Stimulated activated CD8-positive, alpha-beta memory T cell treated with anti-CD3 and anti-CD28 coated beads, Interleukin-4, amount 100 ng/mL, for 4 hours (primary cell): ENCODE measurements at places on chromosomes 1 and 21.

GRCh38 chr21:14215971-14216641, at the start of gene RBM11:
Gene RBM11 (plus strand): TSS chr21:14216157. CDS start chr21:14216187, 30 bp downstream.
- peak; percentile 52 for DNase-seq

DNA sequence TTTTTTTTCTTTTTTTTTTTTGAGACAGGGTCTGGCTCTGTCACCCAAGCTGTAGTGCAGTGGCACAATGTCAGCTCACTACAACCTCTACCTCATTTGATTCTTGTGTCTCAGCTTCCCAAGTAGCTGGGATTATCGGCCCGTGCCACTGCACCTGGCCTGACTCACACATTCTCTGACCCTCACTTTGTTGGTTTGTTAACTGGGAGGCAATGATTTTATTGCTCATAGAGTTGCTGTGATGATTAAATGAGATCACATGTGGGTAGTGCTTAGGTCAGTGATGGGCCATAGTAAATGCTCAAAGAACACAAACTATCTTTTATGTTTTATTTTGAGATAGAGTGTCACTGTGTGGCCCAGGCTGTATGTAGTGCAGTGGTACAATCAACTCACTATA, 47.3 kb upstream of the SSBP3 start:
- no peak for DNase-seq

- DNase-seq: no peak
Observed at GRCh38 chr1:243312952-243313634, 57.3 kb downstream of the SDCCAG8 start.

DNA sequence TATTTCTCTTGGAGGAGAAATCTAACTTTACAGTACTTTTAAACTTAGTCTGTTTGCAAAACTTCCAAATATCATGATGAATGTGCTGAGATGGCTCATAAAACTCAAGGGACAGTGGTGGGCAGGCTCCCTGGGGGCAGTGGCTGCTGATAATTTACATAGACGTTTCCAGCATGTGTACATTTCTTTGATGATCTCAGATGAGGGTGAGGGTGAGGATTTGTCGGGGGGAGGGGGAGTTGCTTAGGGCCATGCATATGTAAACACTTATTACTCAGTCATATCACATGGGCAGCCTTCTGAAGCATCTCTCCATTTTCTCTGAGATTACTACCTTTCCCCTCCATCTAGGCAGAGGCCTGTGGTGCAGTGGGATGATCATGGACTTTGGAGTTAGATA, 152.9 kb upstream of the HMGB4 start:
- no peak for DNase-seq
